ENCODE measurements at places on chromosomes 2 and 18.

DNA sequence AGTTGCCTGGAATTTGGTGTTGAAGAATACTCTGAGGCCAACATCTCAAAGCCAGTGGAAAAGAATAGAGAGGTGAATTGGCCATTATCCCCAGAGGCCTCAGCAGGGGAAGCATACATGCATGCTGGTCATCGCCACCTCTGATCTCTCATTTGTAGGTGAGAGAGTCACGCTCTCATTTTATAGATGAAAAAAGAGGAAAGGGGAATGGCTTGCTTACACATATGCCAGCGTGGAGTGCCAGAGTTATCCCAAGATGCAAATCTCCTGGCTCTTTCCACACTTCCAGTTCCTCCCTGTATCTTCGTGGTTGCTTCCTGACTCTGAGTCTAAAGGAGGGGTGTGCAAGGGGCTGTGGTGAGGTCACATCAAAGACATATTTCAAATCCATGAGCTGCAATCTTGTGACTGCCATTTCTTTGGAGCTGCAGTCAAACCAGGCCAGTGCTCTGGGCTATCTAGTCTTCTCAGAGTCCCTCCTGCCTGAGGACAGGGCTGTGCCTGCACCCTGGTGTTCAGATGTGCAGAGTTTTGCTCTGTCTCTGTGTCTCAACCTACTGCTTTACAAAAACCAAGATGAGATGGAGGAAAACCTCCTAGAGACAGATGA lies 324.7 kb downstream of the MYCN start:
- DNase-seq, result no peak

DNA sequence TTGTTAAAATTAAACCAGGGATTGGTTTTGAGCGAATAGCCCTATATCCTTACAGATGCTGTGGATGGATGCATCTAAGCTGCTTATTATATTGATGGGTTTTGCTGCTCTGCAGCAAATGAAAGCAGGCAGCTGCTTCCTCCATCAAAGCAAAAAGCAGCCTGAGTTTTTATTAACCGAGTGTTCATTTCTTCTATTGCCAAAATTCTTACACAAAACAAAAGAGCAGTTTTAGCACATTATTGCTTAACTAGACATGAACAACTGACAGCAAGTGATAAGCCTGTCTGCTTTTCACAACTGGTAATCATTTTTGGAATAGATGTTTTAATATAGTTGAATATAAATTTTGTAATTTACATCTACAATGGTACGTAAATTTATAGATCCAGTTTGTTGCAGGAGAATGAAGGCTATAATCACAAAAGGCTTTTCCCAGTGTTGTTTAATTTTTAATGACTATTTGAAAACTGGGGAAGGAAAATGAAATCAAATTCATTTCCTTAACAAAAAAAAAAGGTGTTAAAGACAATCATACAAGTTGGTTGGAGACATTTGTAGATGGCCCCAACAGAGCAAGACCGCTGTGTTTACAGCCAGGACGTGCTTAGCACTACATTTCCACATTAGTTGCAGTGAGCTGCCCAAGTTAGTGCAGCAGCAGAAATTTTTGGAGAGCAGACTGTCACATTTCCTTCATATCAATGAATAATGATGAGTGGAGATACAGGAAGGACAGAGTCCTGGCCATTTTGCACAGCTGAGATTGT lies 253.6 kb upstream of the SIX3 start:
- no peak for DNase-seq

DNA sequence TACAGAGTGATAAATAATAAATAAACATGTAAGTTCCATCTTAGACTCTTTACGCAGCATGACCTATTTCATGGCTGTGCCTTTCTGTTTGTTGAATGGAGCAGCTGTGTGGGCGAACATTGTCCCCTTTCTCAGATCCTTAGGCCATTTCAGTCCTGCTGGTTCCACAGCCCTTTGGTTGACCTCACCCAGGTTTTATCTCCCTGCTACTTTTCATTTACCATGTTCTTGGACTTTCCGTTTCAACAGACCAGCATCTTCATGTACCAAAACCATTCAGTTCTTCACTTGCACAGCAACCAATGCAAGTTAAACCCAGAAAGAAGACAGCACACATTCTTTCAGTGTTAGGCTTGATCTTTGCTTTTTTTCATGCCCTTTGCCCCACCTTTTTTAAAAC lies 83.8 kb downstream of the XRCC5 start:
- no peak for DNase-seq

DNA sequence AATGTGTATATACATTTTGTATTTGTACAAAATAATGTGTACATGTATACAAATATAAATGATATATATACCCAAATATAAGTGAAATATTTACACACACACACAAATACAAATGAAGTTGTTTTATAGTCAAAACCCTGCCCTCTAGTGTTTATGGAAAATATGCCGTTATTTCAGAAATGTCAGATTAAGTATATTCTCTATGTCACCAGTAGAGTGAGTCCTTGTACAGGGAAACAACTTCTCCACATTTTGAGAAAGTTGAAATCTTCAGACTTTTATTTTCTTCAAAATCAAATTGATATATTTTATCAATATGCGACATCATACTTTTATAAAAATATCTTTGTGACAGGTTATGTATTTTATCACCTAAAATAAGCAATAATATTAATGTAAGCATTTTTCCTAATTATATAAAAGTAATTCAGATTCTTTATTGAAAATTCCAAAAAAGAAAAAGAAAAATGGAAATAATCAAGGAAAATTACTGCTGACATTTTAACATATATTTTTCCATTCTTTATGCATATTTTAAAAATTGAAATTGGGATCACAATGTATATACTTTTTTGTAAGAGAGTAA lies 22.4 kb downstream of the ARL6IP6 start:
- no peak for DNase-seq

DNA sequence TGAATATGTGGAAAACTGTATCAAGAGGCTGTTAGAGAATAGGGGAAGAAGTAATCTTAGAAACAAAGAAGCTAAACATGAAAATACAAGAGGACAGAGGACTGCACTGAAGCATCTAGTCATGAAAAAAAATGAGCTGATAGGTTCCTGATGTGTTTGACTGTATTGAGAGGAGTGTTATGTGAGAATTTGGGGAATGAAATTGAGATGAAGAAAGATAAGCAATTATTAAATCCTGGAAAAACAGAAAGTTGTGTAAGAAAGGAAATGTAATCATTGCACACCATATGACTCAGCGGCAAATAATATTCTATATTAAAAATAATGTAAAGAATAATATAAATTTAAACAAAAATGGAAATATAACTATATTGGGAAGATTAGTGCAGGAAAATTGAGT lies 71.2 kb downstream of the SEMA4F start:
- DNase-seq, result no peak

- DNase-seq, result no peak
Measured at GRCh38 chr2:121961761-121962160, 206.3 kb downstream of the TSN start.

GRCh38 chr2:38106405-38107094 lies 30.6 kb upstream of the CYP1B1 start:
- peak; percentile 66 for DNase-seq

GRCh38 chr2:100796499-100797100 lies 23.3 kb upstream of the NPAS2 start:
- DNase-seq, result no peak

DNA sequence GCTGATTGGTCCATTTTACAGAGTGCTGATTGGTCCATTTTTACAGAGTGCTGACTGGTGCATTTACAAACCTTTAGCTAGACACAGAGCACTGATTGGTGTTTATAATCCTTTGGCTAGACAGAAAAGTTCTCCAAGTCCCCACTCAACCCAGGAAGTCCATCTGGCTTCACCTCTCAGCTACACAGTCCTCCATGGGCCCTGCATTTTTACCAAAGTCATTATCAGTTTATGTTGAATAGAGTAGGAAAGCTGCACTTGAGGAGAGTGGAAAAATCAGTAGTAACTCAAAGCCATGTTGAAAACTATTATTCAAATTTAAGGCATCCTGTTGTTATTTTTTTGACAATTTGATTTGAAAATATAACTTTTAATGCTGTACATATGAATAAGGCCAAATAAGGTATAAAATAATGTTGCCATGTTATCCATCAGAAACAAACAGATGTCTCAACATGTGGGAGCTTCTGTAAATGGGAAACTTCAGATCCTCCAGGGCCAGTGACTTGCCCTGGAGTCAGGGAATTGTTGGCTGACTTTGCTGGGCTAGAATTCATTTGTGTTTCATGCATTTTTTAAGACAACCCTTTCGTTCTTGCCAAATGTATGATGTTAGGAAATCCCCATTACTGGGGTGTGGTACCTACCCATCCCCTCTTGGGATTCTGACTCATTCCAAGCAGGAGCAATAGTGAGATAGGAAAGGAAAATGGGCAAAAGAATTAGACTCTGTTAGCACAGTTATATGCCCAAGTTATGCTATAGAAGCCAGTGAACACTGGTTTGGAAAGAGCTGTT lies 37.8 kb upstream of the CCDC195 start:
- no peak for DNase-seq

DNA sequence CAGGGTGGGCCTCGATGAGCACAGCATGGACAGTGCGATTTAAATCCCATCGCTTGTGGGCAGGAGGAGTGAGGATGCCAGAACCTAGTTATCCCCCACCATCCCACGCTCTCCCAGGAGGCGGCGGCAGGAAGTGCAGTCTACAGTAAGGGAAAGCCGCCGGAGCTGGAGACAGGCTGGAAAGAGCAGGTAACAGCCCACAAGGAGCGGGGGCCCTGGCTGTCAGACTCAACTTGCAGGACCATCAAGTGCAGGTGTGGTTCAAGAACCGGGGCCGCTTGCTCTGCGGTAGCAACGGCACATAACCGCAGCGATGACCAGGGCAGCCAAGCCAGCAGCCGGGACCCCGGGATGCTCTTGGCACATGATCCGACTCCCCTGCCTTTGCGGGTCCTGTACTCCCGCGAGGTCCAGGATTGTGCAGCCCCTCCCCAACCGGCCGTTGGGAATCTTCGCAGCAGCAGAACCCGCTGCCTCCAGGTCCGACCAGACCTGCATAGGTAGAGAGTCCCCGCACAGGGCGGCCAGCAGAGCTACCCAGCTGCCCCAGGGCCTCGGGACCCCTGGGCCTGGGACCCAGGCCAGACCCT lies 82.1 kb downstream of the BIN1 start:
- DNase-seq, result peak; percentile 86

DNA sequence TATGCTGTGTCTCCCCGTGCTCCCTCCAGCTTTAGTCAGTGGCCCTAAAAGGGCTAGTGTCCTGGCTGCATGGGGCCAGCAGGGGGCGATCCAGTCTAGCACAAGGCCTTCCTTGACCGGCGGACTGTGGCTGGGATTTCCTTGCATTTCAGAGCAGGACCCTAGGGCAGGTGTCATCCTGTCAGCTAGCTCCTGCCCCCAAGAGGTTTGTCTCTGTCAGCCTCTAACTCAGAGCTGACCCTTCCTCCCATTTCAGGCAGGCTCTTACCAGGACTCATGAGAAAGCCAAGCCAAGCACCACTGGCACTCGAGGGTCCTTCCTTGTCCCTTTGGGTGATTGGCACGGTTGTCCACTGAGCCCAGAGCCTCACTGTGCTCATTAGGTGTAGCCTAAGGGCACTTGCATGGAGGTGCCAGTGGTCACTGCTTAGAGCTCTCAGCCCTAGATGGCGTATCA lies 140.3 kb downstream of the RPIA start:
- peak; percentile 84 for DNase-seq

DNA sequence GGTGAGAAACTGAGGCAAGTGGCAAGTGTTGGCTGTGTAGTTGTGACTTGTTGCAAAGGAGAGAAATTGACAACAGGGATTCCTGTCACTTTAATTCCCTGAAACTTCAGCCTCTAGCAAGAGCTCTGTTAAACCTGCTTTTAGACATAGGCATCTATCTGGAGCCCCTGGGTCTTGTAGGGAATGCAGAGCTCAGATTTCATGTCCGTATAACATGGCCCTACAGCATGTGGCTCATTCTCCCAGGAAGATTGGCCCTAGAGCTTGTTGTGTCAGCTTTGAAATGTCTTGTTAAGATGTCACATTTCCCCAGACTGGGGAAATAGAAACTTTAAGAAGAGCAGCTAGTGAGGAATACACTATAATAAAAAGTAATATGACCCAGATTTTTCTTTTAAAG lies 115.8 kb downstream of the POLE4 start:
- peak; percentile 29 for DNase-seq

DNA sequence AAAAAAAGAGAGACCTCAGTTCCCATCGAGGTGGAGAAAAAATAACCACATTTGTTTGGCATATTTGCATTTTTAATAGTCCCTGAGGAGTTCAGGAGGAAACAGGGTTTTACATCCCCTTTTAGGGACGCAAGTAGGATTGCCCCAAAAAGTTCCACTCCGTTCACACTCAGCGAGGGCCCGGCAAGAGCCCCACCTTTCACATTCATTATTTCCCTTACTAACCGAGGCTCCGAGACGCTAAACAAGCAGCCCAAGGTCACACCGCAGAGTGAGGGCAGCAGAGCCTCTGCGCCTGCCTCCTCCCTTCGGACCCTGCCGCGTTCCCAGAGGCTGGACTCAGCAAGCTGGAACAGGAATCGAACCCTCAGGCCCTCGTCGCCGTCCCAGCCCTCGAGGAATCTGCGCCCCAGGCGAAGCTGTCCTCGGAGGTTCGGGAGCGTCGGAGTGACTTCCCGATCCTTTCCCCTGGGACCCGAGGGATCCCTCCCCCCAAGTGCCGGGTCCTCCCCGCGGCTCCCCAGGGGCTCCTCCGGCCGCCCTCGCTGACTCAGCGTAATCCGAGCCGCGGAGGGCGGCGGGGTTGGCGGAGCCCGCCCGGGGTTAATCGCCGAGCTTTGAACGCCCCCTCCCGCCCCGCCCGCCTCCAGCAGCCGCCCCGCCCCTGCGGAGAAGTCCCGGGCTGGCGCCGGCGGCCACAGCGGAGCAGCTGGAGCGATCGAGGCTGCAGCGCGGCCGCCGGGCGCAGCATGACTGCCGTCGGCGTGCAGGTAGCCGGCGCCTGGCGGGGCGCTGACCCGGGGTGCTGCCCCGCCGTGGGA lies at the start of gene TMEM37:
Gene TMEM37 (plus strand): TSS at position 700 of the 821 bp plus-strand sequence. CDS start 50 bp downstream, at position 750.
- DNase-seq, result peak; percentile 96
